ENCODE measurements at places on chromosomes 3 and 15. TPM values are rescaled to one million over a fixed set of nuclear protein-coding genes. Genes with fewer than 3 reads are reported as not detected.
A peak's percentile ranks its signal among the peaks of the same experiment; 100 is the strongest.

- no peak for DNase-seq
These were observed 651.4 kb downstream of the OTOL1 start for GRCh38 chr3:162147996-162148395.

Gene CCDC54
- total RNA-seq: not detected

- DNase-seq: no peak
These were observed 57.5 kb upstream of the ZBED2 start for GRCh38 chr3:111652492-111653180.

DNA sequence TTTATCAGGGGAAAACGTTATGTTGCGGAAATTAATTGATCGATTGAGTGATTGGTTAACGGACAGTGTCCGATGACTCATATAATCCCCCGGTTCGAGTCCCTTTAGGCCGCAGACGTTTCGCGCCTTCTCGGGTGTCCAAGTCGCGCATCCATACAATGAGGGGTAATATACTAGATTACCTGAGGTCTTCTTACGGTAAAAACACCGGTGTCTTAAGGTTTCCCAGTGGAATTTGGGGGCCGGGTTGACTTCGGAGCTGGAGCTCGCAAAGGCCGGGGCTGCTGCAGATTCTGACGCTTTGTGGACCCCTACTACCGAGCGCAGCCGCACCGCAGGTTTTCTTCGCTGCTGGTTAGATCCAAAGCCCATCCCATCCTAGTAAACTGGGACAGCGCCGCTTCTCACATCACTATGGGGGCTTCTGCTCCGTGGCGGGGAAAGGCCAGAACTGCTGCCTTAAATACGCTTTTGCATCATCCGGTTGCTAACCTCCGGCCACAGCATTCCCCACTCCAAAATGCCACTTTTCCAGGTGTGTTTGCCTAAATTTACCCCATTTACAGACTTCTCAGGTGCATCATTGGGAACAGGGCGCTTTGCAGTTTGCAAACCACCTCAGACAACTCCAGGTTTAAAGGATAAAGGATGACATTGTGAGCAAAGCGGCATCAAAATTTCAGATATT is 858 bp upstream of the SACM1L start:
- peak; percentile 27 for DNase-seq

DNA sequence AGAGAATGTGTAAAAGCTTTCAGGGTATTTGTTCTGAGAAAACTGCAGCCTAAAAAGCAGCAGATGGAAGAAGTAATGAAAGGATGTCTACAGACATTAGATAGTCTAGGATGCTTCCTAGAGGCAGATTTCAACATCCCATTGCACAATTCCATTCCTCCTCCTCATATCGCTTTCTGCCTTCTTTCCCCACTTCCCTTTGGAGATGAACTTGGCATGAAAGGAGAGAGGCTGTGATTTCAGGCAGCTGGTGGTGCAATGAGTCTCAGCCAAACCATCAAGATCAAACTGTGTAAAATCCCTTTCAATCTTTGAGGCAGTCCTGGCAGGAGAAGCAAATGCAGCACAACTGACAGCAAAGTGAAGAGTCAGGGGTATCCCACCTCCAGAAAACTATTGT is 438.7 kb upstream of the KCNMB2 start:
- no peak for DNase-seq

DNA sequence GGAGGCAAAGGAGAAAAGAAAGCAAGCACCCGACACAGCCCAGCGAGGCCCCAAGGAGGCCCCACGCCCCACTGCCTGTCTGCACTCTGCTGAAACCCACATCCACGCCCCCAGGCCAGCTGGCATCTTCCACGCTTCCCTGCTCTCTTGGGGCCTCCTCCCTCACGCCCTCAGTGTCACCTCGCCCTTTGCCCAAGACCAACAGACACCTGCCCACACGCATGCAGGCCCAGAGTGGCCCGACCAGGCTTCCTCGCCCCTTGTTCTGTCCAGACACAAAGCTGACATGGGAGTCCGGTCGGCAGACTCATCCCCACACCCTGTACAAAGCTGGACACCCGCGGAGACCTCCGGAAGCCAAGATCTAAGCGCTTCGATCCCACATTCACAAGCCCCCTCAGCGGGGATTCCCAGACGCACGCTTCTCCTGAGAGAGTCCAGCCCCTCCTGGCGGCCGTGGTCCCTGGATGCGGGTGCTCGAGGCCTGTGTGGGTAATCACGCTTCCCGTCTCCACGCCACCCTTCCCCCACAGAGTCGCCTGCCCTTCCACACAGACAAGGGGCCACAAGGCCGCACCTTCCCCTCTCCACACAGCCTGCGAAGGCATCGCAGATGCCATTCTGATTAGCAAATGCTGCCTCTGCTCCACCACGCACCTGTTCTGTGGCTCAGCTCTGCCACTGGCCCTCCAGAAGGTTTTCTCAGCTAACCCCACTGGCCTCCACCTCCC is 176.6 kb downstream of the XXYLT1 start:
- peak; percentile 37 for DNase-seq

DNA sequence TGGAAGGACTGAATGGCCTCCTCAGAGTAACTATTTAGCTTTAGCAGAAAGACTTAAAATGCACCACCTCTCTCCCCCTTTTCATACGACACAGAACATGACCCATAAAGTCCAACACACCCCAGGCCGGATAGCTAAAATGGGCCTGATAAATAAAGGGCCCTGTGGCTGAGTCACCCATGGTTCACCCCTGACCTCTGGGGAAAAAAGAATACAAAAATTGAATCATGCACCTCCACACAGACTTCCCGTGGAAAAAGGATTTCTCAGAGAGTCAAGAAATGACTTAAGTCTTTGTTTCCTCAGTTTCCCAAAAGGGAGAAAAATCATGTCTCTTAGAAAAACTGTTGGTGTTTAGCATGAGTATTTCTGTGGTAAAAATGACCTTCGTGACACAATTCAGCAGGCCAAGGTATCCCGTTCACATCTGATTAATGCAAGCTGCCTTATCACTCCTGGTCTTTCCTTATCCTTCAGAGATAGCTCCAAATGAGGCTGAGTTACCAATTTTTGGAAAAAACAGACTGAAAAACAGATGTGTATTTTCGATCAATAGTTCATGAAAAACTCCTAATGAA is 34.0 kb upstream of the ARHGEF3 start:
- peak; percentile 57 for DNase-seq

- no peak for DNase-seq
These were observed 292.7 kb downstream of the EPHB1 start for GRCh38 chr3:135087782-135088181.

Gene ADGRG7
- total RNA-seq: not detected

Gene EFHB
- not detected for total RNA-seq

DNA sequence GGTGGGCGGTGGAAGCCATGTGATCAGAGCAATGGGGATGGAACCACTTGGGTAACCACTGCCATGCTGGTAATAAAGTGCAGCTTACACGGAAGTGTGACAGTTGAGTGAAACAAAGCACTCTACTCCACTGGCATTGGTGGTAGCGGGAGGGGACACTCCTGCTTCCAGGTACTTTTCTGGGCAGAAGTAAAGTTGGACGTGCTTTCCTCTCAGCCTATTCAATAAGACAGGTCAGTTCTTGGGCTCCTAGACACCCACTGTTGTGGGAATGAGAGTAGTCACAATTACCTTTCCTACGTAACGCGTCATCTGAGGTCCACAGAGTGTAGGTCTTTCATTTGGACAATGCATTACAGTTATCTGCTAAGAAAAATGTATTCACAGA is 51.7 kb upstream of the CHD2 start:
- no peak for DNase-seq

Data from M059J (cell line).